Stimulated activated CD4-positive, alpha-beta T cell treated with anti-CD3 and anti-CD28 coated beads, Interleukin-2, amount 100 ng/mL, for 4 hours (primary cell): ENCODE measurements at places on chromosomes 4 and X.

DNA sequence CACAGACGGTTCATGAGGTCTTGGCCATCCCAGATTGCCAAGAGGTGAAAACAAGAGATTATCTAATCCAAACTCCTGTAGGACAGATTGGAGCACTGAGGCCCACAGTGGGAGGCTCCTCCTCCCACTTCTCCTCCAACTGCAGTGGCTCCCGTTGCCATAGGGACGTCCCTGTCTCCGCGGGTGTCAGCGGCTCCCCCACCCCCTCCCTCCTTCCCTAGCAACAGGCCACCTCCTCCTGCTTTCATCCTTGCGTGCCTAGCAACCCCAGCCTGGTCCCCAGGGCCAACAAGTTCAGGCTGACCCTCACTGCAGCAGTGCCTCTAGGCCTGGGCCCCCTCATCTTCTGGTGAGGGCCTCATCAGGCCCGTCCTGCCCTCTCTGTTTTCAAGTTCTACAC, 6.8 kb upstream of the IQSEC2 start:
- no peak for DNase-seq

- DNase-seq: no peak
These were observed 635.0 kb upstream of the TENM3 start for GRCh38 chr4:181608181-181608580.

DNA sequence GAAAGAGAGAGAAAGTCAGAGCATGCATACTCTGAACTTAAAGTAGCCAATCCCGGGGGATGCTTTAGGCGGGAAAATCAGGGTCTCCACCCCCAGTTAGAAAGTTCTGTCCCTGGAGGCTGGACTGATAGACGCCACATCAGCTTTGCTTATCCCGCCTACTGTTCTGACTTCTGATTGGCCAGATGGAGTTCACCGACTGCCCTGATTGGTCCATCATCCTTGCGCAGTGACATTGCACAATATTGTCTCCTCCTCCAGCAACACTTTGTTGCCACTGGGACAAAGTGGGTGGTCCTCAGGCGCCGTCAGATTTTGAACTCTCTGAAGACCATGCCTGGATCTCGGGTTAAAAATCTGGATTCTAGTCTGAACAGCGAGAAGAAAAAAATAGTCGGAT, 50.3 kb downstream of the SSX3 start:
- no peak for DNase-seq

DNA sequence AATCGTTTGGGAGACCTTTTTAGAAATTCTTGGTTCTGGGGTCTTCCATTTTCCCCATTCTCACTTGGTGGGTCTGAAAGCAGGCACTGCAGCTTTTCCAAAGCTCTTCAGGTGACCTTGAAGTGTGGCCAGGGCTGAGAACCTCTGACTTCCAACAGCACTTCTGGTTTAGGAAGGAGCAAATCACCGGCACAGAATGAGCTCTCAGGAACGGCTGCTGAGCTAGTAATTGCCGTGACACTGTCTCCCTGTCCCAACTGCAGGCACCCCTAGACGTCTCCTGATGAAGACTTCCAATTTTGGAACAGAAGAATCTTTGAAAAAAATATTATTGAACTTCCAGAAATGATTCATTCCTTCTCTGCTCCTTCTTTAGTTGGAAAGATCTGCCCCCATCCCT, 31.3 kb downstream of the CD38 start:
- no peak for DNase-seq

DNA sequence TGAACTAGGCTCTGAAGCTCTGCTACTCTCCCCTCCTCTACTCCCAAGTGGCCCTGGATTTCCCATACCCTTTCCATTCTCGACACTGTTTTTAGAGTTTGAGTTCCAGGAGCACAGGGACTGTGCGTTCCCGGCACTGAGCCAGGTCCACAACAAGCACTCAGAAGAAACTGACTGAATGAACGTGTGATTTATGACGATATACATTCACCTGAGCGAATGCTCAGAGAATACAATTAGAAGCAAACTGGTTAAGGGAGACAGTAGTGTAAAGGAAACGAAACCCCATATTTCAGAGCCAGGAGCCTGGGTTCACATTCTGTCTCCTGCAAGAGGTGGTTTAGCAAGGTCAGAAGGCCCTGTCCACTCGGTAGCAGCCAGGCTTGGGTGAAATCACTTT, 1.4 kb upstream of the KIAA0232 start:
- DNase-seq: no peak

- no peak for DNase-seq
These were observed 783 bp downstream of the BEX2 start for GRCh38 chrX:103309860-103310554.

DNA sequence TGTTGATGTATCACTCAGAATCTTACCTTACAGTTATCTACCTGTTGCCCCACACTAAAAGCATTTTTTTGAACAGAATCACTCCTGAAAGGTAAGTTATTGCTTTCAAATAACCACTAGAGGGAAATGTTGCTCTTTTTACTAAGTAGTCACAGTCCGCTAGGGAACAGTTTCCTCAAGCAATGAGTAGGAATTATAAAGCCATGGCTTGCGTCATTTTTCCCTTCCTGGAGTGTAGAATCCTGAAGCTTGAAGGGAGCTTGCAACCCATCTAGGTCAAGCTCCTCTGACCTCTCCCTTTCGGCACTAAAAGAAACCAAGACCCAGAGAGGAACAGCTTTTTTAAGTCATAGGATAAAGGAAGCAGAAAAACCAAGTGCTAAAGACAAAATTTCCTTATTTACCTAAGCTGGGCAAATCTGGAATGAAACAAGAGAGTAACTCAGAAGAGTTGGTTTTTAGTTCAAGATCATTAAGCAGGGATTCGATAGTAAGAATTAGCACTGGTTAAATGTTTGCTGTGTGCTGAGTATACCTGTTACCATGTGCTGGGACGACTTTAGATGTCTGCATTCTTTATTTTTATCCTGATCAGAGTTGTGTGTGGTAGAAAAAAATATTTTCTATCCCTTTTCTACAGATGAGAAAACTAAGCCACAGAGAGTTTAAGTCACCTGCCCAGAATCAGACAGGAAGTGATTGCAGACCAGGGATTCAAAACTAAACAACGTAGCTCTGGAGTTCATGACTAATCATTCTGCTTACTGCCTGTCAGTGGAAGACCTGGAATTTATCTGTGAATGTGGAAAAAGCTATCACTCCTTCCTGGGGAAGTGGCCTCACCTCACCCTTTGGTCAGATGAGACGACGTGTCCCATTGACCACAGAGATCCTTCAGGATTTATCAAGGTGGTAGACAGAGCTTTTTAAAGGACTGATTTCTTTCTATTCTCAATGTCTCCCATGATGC, 631.5 kb downstream of the RAB28 start:
- no peak for DNase-seq

- DNase-seq: no peak
These were observed 62.8 kb downstream of the FAM9B start for GRCh38 chrX:8971116-8971515.

DNA sequence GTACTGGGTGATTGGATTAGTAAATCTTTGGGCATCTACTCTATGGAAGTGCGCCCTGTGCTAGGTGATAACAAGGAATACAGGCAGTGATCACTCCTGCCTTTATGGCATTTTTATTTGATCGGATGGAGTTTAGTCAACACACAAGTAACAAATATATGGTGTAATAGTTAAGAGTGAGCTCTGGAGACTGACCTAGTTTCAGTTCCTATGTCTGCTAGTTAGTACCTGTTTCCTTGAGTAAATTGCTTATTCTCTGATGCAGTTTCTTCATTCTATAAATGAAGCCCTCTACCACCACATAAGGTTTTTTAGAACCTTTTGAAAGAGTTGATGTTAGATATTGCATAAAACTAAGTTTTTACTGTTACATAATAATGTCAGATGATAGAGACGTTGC, 134.6 kb downstream of the KDM6A start:
- DNase-seq: no peak

GRCh38 chr4:180610324-180610723, 1632.9 kb upstream of the TENM3 start:
- DNase-seq: no peak

- no peak for DNase-seq
These were observed 47.2 kb downstream of the C4orf50 start for GRCh38 chr4:5971078-5971450.

- DNase-seq: no peak
These were observed 32.9 kb downstream of the NELFA start for GRCh38 chr4:1975880-1976279.
